Stimulated activated CD4-positive, alpha-beta T cell treated with anti-CD3 and anti-CD28 coated beads, Interleukin-4, amount 100 ng/mL, for 48 hours (primary cell): ENCODE measurements at places on chromosomes 5 and 9.

DNA sequence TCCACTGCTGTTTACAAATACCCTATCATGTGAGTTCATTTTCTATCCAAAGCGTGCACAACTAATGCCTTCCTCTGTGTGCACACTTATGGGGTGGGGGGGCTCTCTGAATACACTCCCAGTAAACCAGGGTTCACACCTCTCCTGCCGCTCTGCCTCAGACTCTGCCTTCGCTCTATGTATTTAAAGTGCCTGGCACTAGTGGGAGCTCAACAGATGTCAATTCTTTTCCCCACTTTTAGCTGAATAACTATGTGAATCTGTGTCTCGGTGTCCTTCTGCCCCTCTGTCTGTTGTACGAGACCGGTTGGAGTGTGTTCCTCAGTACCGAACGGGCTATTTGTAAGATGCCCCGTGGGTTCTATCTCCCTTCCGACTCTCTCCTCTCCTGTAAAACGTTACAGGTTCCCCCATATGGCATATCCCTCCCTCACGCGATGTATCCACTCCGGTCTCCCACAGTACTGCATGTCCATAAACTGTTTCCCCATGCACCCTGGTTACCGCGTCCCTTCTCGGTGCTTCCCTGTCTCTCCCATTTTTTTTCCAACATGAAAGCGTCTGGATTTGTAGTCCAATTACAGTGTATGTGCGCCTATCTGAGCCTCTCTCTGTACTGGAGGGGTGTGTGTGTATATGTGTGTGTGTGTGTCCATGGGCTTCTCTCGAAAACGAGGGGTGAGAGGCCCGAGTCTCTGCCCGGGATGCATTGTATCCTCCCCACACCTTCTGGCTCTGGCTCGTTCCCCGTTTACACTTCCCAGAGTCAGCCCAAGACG, 1.6 kb downstream of the ELL2 start:
- no peak for DNase-seq

GRCh38 chr5:125695996-125696655, 727.1 kb upstream of the GRAMD2B start:
- DNase-seq: no peak

DNA sequence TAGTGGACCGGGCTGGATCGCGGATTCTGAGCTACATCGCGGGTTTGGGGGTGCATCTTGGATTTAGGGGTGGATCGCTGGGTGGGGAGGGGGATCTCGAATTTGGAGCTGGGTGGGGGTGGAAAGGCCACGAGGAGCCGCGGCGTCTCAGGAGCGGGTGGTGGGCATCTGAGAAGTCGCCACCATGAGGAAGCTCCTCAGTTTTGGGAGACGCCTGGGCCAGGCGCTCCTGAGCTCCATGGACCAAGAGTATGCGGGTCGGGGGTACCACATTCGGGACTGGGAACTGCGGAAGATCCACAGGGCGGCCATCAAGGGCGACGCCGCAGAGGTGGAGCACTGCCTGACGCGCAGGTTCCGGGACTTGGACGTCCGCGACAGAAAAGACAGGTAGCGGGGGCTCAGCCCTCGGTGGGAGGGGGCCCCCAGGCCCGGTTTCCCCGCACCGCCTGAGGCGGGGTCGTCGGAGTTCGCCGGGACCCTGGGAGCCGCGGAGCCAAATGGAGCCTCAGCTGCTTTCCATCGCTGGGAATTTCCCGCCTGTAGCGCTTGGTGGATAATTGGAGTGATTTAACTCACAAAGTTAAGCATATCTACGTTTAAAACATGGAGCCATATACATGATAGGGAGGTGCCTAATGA, 376 bp downstream of the ANKRD18B start:
- no peak for DNase-seq

GRCh38 chr9:132383462-132383883, 23.2 kb downstream of the TTF1 start:
- DNase-seq: no peak

DNA sequence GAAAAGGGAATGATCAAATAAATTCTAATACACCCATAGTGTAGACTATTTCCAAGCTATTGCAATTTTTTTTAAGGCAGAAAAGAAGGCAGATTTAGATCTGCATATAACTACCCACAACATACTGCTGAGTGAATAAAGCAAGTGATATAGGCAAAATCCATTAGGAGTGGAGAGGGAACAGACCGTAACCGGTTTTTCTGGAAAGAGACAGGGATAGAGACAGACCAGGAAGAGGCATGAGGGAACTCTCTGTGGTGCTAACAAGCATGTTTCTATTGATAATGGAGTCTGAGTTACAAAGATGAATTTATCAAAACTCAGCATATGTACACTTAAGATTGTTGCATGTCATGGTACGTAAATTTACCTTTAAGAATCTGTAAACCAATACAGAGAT, 14.5 kb downstream of the ZDHHC21 start:
- DNase-seq: no peak

- no peak for DNase-seq
Observed at GRCh38 chr9:35562895-35563780, 41.9 kb upstream of the TESK1 start.

- DNase-seq: no peak
Observed at GRCh38 chr5:83251849-83252248, 174.5 kb downstream of the XRCC4 start.

GRCh38 chr5:14114615-14115251, 28.4 kb upstream of the TRIO start:
- no peak for DNase-seq

DNA sequence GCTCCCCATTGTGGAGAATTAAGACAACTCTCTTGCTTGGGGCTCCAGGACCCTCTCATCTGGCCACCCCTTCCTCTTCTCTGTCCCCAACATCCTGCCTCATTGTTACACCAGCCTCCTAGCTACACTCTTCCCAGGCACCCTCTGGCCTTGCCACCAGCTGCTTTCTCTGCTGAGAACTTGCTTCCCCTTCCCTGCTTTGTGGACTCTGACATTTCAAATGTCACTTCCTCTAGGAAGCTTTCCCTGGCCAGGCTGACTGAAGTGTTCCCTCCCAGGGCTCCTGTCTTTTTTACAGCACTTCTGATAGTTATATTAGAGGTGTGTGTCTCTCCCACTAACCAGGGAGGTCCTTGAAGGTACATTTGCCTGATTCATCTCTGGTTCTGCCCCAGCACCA, 194.0 kb upstream of the KLF4 start:
- DNase-seq: no peak

GRCh38 chr9:134913713-134914500, 3.8 kb downstream of the FCN1 start:
- DNase-seq: no peak

- DNase-seq: no peak
Observed at GRCh38 chr9:111433082-111433481, 51.1 kb downstream of the ECPAS start.

GRCh38 chr5:7676455-7676854, 174.5 kb downstream of the CFAP90 start:
- DNase-seq: no peak

GRCh38 chr5:68593211-68593671, 377.7 kb downstream of the PIK3R1 start:
- no peak for DNase-seq

DNA sequence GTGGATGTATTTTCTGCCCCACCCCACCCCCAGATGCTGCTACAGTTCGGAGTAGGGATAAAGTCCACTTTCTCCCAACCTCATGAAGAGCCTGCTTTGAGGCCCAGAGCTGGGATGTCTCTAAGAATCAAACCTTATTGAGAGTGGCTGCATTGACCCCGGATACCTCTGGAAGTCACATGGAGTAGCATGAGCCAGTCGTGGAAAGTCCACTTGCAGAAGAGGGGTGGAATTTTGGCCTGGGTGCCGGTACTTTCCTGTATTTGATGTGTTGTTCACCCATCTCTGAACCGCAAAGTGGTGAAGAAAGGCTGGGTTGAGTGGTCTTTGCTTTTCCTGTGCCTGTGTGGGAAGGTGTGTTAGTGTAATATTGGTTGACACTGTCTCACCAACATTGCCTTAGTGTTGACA, 3.7 kb downstream of the OTULIN start:
- DNase-seq: no peak

DNA sequence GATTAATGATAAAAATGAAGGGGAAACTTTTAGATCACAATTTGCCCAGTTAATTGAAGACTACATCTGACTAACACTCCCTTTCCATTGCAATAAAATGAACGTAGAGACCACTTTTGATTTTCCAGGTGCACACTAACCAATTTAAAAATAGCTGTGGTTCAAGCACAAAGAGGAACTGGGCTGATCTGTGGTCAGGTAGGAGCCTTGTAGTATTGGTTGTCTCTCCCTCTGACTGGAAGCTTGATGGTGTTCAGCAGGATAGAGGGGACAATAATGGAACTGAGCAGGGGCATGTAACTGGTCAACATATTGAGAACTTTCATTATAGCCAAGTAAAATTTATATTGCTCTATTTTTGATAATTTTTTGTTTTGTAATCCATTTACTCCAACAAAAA, 886.8 kb upstream of the SEMA6A start:
- no peak for DNase-seq

- no peak for DNase-seq
Observed at GRCh38 chr9:126335837-126336735, 9.5 kb downstream of the MVB12B start.

GRCh38 chr5:87210743-87211142, 56.9 kb upstream of the RASA1 start:
- DNase-seq: no peak

GRCh38 chr5:158014372-158014771, 155.4 kb upstream of the CLINT1 start:
- DNase-seq: no peak

- no peak for DNase-seq
Observed at GRCh38 chr5:172506921-172507320, 52.6 kb upstream of the SH3PXD2B start.

GRCh38 chr5:40678026-40678425, 1.7 kb upstream of the PTGER4 start:
- DNase-seq: no peak

DNA sequence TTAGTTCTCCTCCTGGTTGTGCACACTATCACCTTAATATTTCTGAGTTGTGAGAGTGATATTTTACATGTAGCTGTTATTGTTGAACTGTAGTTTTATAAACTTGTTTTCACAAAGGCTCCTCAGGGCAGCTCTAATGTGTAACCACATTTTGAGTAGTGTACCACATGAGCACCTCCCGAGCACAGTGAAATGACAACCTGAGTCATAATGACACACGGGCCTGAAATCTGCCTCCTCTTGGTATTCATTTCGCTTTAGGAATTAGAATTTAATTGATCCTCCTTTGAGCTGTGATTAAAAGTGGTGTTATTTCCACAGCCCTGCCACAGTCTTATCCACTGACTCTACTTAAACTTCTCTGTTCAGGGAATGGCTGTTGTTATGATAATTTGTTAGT, 7.9 kb downstream of the MTRR start:
- no peak for DNase-seq

GRCh38 chr9:108972186-108972585, 38.0 kb downstream of the ABITRAM start:
- no peak for DNase-seq

GRCh38 chr5:111236995-111237394, 12.8 kb downstream of the CAMK4 start:
- no peak for DNase-seq

GRCh38 chr5:90037646-90038045, 371.9 kb downstream of the CETN3 start:
- DNase-seq: no peak

GRCh38 chr5:150598821-150599273, 41.6 kb upstream of the SYNPO start:
- DNase-seq: no peak

- DNase-seq: no peak
Observed at GRCh38 chr5:96834016-96834415, 26.3 kb upstream of the ERAP1 start.

GRCh38 chr5:171770153-171770552, 15.5 kb upstream of the SMIM23 start:
- no peak for DNase-seq

DNA sequence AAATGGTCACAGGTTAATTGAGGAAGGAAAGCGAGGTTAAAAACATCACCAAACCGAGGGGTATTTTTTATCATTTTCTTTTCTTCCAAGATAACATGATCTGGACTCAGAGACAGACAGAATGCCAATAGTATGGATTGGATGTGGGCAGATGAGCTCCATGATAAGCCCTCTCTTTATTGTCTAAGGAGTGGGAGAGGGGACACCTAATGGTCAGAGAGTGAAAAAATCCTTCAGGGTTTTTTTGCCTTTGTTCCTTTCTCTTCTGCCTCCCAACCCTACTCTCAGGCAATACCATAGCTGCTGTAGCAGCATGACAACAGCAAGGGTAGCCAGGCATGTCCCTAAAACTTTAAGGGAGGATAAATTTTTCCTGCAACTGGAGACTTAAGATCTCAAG, 94.7 kb downstream of the DIRAS2 start:
- no peak for DNase-seq

DNA sequence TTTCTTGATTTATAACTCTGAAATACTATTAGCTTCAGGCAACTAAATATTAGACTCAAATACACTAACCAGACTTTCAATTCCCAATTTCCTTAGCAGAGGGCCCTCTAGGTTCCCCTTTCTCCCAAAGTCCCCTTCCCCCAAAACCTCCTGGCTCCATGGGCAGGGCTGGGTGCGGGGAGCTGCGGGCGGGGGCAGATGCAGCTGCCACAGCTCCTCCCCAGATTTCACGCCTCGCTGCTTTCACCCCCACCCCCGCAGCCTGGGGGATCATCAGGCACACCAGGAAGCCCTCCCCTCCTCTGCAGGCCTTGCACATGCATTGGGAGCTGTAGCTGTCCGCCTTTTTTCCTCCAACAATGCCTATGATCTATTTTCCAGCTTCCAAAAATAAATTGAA, 82.8 kb upstream of the SPATA31C2 start:
- no peak for DNase-seq

DNA sequence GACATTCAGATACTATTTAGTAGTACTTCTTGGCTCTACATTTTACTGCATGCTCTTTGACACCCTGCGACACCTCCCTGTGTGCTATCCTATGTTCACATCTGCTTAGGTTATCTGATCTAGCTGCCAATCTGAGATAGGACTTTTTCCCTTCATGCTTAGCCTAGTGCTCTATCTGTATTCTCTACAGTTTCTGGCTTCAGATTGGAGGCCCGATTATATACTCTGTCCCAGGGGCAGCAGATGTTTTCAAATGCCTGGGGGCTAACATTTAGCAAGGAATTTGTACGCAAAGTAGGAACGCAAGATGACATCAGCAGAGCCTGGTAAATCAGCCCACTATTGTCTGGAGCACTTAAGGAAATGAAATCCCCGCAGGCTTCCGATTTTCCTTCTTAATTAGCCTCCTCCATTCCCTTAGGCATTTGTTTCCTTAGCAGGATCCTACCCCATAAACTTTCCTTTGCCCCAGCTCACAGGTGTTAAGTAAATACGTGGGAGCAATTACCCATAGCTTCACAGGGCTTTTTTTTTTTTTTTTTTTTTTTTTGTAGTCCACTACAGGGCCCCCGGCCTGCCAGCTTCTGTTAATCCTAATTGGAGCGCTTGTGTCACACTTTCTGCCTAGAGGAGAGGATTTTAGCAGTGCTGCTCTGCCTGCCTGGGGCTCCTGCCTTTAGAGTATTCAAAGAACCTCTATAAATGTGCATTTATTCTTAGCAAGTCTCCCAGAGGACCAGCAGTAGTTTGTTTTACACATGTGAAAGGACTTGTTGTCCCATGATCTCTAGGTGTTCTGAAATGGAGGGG, 61.1 kb upstream of the LPAR1 start:
- DNase-seq: no peak

- no peak for DNase-seq
Observed at GRCh38 chr5:151779531-151780125, 7.9 kb downstream of the G3BP1 start.
